Right atrium auricular region (tissue), 2 donors: ENCODE measurements at places on chromosomes 12 and 14. TPM values are rescaled to one million over a fixed set of nuclear protein-coding genes. Genes with fewer than 3 reads are reported as not detected.

FICD gene
- total RNA-seq: 2.6 TPM

GRCh38 chr12:92471551-92471950 is 231.2 kb upstream of the PLEKHG7 start:
- no peaks in the 10 kb centered on the region for H3K4me1 ChIP-seq
- no peak overlapping the region for H3K27ac ChIP-seq
- DNase-seq: no peak
- no peaks in the 10 kb centered on the region for H3K27me3 ChIP-seq
- H3K36me3 ChIP-seq: no peaks in the 10 kb centered on the region

DNA sequence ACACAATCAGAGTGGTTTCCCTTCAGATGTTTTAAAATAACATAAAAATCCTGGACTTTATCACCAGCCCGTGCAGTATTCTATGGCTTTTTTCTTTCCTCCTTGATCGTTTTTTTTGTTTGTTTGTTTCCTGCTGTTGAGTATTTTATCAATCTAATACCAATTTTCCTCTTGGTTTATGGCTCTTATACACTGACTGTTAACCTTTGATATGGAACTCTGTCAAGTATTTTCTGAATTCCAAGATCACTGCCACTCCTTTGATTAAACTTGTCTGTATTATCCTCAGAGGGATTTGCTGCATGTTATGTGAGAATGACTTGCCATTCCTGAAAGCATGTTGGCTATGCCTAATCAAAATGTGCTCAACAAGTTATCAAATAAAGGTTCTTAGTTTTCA is 88.4 kb downstream of the PELI2 start:
- no peaks in the 10 kb centered on the region for H3K4me1 ChIP-seq
- no peak for DNase-seq

ZNF84 gene
- 8.5 TPM for total RNA-seq

- no peak overlapping the region for H3K4me3 ChIP-seq
- peaks cover 6% of the 10 kb centered on the region for H3K36me3 ChIP-seq
- no peak overlapping the region for H3K27ac ChIP-seq
- no peaks in the 10 kb centered on the region for H3K27me3 ChIP-seq
- no peak for DNase-seq
Observed at GRCh38 chr14:73424453-73424852, 33.9 kb downstream of the NUMB start.

HVCN1 gene
- 24.1 TPM for total RNA-seq

GRCh38 chr14:104136472-104137296 is 1.7 kb upstream of the KIF26A start:
- H3K4me3 ChIP-seq: peak overlapping the region; percentile 21
- no peak overlapping the region for H3K27ac ChIP-seq
- no peaks in the 10 kb centered on the region for H3K36me3 ChIP-seq
- no peak for DNase-seq

TEP1 gene
- total RNA-seq: 11.9 TPM

TSPAN19 gene
- total RNA-seq: not detected

JDP2 gene
- 67.4 TPM for total RNA-seq

RERG gene
- total RNA-seq: 12.4 TPM

IFNG-AS1 gene
- 2.7 TPM for total RNA-seq

- no peak overlapping the region for H3K27ac ChIP-seq
- H3K36me3 ChIP-seq: no peaks in the 10 kb centered on the region
- DNase-seq: no peak
Observed at GRCh38 chr12:69151254-69151764, 88.1 kb upstream of the CPSF6 start.

DNA sequence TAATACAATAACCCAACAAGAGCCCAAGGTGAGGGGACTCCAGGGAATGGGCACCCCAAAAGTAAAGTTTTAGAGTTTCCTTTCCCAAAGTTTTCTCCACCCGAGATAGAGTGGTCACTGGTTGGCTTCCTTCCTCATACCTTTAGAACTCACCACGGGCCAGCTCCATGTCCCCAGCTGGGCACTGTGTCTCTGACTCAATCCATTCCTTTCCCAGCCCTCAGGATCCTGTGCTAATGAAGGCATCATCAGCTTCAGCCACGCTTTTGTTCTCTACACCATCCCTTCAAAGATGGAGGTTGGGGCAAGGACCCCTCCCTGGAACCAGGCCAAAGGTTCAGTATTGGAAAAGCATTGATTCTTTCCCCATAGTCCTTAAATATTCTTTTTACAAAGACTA is 59.8 kb upstream of the VASH1 start:
- no peaks in the 10 kb centered on the region for H3K4me1 ChIP-seq
- peak; percentile 60 for DNase-seq
- no peaks in the 10 kb centered on the region for H3K27me3 ChIP-seq
- H3K4me3 ChIP-seq: no peak overlapping the region
- H3K27ac ChIP-seq: peak overlapping the region; percentile 48
- H3K36me3 ChIP-seq: peaks cover 7% of the 10 kb centered on the region

HOXC12 gene
- total RNA-seq: not detected

- H3K27ac ChIP-seq: no peak overlapping the region
- no peaks in the 10 kb centered on the region for H3K27me3 ChIP-seq
- H3K36me3 ChIP-seq: peaks cover 68% of the 10 kb centered on the region
- no peaks in the 10 kb centered on the region for H3K4me1 ChIP-seq
- no peak overlapping the region for H3K4me3 ChIP-seq
Observed at GRCh38 chr12:68828672-68829068, 20.7 kb downstream of the MDM2 start.

GRCh38 chr12:127044836-127045235 is 1222.1 kb upstream of the TMEM132C start:
- DNase-seq: no peak
- H3K27me3 ChIP-seq: no peaks in the 10 kb centered on the region
- no peaks in the 10 kb centered on the region for H3K4me1 ChIP-seq
- no peaks in the 10 kb centered on the region for H3K36me3 ChIP-seq
- no peak overlapping the region for H3K27ac ChIP-seq
- H3K4me3 ChIP-seq: no peak overlapping the region

DNA sequence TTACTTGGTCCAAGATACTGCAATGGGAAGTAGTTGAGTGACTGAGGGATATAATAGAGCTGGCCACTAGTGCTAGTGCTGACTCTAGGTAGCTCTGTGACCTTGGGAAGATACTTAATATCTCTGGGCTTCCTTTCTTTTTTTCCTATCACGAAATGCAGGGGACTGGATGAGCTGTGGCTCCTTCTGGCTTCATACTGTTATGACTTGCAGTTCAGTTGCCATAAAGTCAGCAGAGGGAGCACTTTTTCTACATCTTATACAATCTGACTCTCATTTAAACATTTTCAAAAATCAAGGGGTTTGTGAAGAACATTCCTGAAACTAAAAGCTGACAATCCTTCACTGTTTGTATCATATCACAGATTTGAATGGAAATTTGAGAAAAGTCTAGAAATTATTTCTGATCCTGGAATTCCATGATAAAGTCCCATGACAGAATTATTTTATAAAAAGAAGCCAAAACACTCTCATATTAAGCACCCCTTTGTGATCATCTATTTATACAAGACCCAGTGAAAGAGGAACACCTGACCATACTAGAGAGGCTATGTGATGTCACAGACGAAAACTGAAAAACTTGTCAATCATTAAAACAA is 5.3 kb downstream of the BHLHE41 start:
- H3K4me1 ChIP-seq: peaks cover 69% of the 10 kb centered on the region
- H3K4me3 ChIP-seq: no peak overlapping the region
- H3K36me3 ChIP-seq: no peaks in the 10 kb centered on the region
- peak overlapping the region; percentile 97 for H3K27ac ChIP-seq
- H3K27me3 ChIP-seq: no peaks in the 10 kb centered on the region
